ENCODE measurements at places on chromosomes 6 and 20.

DNA sequence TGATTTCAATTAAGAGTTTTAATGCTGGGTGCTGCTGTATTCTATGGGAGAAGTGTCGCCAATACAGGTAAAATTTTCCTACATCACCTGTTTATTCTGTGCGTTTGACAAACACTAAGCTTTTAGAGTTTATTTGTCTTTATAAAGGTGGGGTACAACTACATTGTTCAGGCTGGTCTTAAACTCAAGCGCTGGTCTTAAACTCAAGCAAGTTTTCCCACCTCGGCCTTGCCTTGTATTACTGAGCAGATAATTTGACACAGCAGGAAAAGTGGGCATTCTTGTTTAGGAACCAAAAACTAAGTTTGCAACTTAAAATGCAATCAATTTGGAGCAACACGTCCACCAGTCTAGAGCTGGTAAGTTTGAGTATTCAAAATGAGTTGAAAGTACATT is 112.9 kb upstream of the BTN3A2 start:
- no peak for DNase-seq

- DNase-seq: peak; percentile 60
These were observed 4.0 kb downstream of the CDKN1A start for GRCh38 chr6:36682328-36683144.

- no peak for DNase-seq
These were observed 78.8 kb downstream of the VEGFA start for GRCh38 chr6:43848671-43849391.

DNA sequence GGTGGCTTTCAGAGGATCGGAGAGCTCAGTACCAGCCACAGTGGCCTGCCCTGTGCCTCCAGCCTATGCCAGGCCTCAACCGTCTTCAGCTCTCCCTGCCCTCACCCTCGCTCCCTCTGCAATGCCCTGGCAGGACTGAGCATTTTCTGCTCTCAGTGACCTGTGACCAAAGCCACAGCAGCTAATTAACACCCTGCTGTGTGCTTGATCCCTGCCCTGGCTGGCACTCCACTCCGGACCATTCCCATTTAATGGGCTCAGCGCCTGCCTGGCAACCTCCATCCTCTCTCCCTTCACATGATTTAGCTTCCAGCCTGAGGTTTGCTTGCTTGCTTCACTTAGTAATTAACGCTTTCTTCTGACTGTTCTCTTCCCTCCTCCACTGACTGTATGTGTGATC is 287.5 kb downstream of the LRFN2 start:
- no peak for DNase-seq

- DNase-seq: no peak
These were observed 32.2 kb downstream of the MRAP2 start for GRCh38 chr6:84065693-84066290.

GRCh38 chr6:164531736-164532135 is 777.7 kb downstream of the C6orf118 start:
- DNase-seq: no peak

GRCh38 chr20:48538058-48538825 is 289.6 kb downstream of the PREX1 start:
- DNase-seq: no peak

DNA sequence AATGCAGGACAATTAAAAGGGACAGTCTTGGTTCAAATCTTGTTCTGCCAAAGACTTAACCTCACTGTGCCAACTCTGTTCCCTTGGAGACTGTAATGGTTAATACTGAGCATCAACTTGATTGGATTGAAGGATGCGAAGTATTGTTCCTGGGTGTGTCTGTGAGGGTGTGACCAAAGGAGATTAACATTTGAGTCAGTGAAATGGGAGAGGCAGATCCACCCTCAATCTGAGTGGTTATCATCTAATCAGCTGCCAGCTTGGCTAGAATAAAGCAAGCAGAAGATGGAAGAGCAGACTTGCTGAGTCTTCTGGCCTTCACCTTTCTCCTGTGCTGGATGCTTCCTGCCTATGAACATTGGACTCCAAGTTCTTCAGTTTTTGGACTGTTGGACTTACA is 474.4 kb downstream of the CD83 start:
- no peak for DNase-seq

GRCh38 chr6:71346334-71346694 is 57.7 kb downstream of the OGFRL1 start:
- DNase-seq: no peak

DNA sequence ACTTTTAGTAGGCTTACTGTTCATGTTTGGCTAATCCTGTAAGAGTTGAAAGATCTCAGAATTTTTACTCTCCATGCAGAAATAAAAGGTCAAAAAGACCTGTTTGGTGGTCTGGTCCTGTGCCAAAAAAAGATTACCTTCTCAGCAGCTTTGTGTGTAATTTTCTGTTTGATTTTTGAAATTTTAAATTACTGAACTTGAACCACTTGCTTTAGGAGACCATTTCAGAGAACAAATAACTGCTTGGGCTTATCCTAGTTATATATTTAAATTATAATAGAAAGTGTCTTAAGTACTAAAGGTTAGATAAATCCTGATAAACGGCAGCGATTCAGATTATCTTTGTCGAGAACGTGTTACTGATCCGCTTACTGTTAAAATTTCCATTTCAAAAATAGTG is 118.3 kb upstream of the GRIK2 start:
- no peak for DNase-seq

- DNase-seq: no peak
These were observed 11.4 kb upstream of the IFNGR1 start for GRCh38 chr6:137230547-137230946.

DNA sequence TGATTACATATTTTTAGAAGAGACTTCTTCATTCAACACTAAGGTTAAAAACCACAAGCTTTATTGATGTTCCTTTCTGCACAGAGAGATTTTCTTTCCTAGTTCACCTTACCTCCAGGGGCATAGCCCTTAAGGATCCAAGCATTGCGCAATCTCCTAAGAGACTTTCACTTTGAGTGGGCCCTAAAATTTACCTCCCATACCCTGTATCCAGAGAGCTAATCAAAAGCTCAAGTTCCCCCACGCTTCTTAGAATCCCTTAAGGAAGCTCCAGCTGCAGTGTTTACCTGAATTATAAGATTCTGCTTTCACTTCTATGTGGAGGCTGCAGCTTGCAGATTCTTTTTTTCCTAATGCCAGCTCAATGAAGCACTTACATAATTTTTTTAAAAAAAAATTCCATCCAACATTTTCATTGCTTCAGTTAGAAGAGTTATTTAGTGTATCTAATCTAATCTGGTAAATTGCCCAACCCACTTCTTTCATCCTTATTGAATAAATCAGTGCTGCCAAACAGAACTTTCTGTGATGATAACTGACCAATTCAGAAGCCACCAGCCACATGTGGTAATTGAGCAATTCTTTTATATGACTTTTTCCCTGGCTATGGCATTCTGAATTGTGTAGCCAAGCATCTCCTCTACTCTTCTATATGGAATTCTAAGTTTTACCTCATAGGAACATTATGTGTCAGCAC is 24.6 kb upstream of the SPTLC3 start:
- DNase-seq: no peak

GRCh38 chr6:20440296-20440695 is 38.6 kb downstream of the E2F3 start:
- DNase-seq: no peak

DNA sequence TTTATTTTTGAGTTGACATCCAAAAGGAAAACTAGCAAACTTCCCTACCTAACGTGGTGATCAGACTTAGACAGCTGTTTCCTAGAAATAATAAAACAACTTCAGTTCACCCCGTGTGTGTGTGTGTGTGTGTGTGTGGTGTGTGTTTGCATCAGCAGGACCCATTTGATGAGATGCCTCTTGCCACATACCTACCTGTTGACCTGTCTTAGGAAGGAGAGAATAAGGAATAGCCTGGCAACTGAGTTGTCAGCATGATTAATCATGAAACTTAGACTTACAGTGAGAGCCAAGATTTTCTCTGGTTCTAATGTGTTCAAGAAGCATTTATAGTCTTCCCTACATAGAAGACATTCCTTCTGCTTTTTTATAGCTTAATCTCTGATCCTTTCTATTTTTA is 16.1 kb upstream of the PBOV1 start:
- no peak for DNase-seq

DNA sequence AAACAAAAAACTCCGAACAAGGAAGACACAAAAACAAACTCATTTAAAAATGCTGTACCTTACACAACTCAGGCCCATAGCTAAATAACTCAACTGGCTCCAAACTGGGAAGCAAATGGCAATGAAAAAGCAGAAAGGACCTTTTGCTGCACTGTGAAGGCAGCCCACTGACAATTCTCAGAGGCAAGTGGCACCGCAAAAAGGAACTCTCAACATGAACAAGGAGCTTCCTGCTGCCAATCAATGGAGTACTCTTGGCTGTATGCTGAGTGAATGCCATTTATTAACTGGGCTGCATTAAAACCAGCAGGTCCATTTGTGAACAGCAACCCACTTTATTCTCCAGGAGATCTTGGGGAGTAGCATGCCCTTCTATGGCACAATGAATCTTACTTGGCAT is 209.9 kb downstream of the PTPRK start:
- no peak for DNase-seq

DNA sequence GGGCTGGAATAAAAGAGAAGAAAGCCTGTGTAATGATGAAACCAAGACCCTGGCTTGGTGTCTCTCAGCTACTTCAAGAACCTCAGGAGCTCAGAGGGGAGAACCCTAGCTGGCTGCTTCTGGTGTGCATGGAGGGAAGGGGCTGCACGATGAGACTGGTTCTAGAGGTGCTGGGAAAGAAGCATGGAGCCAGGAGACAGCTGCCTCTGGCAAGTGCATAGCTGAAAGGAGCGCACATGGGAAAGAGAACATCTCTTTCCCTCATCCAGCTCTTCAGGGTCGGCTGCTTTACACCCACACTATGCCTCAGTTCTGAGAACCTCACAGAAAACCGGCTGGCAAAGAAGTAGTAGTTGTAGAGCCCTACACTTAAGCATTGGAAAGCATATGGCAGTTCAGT is 139.5 kb downstream of the QKI start:
- no peak for DNase-seq

DNA sequence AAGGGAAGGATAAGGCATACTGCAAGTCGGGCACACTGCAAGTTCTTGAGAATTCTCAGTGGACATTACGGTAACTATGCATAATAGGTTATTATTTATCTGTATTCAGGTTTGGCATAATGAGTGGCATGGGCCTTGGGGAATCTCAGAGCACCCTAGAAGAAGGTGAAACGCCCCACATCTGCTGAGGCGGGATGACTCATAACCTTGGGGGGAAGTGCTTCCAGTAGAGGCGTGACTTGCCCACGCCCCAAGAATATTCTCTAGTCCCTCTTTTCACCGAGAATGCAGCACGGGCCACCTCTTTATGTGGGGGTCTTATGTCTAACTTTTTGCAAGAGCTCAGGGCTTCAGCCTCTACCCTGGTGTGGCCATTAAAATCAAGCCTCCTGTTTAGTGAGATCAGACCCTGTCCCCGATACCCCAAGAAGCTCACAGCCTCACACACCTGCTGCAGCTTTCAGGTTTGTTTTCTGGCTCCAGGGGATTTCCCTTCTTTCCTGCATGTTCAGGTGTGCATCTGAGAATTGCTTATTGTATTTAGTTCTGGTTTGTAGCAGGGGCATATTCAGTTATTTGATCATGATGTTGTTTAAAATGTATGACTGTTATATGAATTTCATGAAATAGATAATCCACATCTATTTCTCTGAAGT is 19.1 kb downstream of the ZFP64 start:
- DNase-seq: no peak

DNA sequence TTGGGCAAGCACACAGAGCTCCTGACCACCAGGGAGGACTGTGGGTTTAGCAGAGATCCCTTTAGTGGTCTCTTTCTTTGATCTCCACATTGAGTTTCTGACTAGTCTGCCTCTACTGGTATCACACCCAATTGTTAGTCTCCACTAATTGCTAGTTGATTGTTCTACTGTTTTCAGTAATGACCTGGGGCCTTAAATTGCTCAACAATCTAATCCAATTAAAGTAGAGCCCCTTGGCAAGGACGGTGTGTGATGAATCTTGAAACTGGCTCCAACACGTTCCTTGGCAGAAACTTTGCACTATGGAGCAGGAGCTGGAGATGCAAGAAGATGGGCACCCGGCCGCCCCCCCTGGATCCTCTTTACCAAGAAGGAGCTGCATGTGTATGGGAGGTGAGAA is 12.3 kb downstream of the FAM50B start:
- no peak for DNase-seq

DNA sequence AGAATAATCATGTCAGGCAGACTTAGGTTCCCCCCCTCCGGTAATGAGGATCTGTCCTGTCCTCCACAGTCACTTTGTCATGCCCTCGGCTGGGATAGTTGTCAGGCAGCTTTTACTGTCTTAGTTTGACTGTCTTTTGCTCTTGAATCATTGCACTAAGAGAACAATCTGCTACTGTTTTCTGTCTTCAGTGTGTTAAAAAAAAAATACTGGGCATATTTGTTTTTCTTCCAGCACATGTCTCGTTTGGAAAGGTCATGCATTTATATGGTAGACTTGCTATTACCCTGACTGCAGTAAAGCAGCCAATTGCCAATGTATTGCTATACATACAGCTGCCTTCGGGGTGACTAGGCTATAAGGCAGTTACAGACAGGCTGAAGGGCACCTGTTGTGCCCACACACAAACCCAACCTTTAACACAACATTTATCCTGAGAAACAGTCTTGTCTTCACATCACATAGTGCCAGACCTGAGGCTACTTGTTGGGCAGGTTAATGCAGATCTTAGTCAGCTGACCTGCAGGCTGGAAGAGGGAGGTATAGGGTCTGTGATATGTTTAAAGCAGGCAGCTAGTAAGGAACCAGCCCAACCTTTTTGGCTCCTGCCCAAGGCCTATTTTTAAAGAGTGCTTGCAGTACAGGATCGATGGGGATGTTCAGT is 26.7 kb downstream of the ARFGEF3 start:
- DNase-seq: no peak

DNA sequence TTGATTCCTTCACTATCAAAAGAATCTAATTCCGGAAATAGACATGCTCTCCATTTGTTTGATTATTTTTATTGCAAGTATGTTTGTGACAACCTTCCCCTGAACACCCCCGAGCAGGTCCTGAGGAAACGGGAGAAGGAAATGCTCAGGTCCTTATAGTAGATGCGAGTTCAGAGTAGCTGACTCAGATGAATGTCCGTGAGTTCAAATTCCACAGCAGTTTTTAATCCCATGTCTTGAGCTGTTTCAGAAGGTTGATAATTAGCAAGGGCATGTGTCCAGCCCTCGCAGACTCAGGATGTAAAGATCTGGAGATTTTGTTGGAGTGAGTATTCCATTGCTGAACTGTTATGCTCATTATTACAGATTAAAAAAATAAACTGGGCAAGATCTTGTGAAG is 169.3 kb downstream of the BCAS1 start:
- no peak for DNase-seq

- no peak for DNase-seq
These were observed 19.0 kb upstream of the UTRN start for GRCh38 chr6:144266091-144266649.

GRCh38 chr20:36932476-36933426 is 18.8 kb downstream of the SAMHD1 start:
- DNase-seq: no peak

GRCh38 chr6:105492706-105493673 is 90.1 kb upstream of the PREP start:
- DNase-seq: no peak
